NCI-H510A (cell line): ENCODE measurements at places on chromosomes 12 and 14.

GRCh38 chr14:93011141-93011529, 88.2 kb downstream of the CHGA start:
- DNase-seq, result no peak

DNA sequence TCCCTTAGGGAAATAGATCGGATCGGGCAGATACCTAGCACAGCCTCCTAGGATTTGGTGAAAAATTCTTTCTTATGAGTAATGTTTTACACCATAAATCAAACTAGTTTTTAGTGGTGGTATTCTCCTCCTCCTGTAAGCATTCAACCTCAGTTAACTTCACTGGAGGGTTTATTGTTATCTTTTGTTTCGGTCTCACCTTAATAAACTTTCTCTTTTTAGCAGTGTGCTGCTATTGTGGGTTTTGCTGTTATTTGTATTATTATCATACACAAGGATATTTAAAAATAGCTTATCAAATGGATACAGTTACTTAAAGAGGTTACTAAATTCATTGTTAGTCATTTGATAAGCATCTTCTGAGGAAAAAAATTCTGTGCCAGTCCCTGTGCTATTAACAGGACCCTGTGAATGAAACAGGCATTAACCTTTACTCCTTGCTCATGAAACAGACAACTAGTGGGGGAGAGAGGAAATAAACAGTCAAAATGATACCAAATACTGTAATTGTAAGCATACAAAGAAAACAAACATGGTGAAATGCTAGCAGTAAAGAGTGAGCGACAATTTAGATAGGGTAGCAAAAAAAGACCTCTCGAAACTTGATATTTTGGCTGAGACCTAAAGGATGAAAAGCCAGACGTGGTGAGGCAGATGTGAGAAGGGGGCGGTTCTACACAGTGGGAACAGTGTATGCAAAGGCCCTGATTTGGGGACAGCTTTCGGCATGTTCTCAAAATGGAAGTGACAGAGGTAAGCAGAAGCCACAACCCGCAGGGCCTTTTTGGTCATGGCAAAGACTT, 178.7 kb upstream of the SOX5 start:
- DNase-seq, result no peak

GRCh38 chr12:24778486-24779304, 170.2 kb downstream of the BCAT1 start:
- no peak for DNase-seq

DNA sequence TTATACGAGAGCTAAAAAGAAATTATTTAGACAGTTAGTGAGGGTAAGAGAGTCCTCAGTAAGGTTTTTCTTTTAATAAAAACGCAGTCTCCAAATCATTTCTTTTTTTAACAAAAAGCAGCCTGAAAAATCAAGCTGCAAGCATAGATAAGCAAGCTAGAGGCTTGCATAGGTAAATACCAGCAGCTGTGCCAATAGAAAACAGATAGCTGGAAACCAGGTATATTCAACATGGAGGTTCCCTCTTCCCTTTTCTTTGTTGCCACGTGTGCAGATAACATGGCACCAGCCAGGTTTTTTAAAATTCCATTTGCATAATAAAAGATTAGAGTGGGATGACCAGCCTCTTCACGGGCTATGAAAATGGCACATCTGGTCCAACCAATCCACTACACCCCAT, 6.1 kb upstream of the PRKAB1 start:
- no peak for DNase-seq

- no peak for DNase-seq
Measured at GRCh38 chr12:117724543-117724942, 244.2 kb downstream of the KSR2 start.

DNA sequence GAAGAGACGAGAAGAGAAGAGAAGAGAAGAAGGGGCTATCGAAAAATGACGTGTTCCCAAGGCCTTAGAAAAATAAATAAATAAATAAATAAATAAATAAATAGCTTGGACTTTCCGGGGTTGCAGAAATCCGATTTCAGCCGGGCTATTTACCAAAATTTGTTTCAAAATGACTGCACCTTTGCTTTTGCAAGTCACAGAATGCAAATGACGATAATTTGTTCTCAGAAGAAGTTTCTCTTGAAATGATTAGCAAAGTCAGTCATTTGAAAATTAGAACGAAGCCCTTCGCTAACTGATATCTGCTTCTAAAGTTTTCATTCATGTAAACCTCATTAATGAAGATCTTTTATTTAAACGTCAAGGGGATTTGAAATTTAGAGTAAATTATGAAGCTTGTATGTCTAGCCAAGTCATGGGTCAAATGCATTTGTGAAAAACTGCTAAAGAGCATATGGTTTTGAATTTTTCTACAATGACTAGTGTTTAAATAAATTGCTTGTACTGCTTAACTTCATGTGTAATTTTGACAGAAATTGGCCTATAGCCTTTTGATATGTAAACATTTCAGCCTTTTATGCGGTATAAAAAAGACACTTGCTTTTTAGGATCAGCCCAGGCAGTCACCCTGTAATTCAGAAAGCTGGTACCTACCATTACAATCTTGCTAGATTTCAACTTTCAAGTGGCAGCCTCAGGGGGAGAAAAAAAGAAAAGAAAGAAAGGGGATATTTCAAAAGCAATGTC, 4.6 kb upstream of the GSC start:
- DNase-seq, result no peak

- peak; percentile 16 for DNase-seq
Measured at GRCh38 chr12:104187446-104188155, 28.0 kb upstream of the TXNRD1 start.

DNA sequence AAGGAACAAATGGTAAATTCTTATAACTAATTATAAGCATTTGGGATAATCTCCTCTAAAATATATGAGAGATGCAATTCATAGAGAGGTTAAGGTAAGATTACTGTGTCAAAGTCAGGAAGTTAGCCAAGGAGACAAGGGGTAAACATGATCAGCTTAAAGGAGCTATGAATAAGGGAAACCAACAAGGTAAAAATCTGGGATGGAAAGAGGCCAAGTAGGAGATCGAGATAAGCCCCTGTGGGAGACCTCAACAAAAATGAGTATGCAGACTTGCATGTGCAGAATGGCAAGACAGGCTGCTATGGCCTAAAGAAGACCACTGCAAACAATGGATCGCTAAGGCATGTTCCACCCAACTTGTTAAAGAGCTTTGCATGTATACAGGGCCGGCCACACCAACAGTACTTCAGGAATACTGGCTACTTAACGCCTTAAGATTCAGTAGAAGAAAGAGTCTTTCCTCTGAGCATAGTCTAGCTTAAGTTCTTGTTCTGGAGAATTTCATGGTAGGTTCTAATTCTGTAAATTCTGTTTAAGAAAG, 738.6 kb downstream of the GALC start:
- DNase-seq, result no peak

- no peak for DNase-seq
Measured at GRCh38 chr14:105519946-105520698, 6.3 kb upstream of the TMEM121 start.

- DNase-seq, result no peak
Measured at GRCh38 chr14:71856199-71856919, 75.9 kb upstream of the RGS6 start.

GRCh38 chr14:104578321-104578720, 1.2 kb upstream of the C14orf180 start:
- DNase-seq, result no peak

DNA sequence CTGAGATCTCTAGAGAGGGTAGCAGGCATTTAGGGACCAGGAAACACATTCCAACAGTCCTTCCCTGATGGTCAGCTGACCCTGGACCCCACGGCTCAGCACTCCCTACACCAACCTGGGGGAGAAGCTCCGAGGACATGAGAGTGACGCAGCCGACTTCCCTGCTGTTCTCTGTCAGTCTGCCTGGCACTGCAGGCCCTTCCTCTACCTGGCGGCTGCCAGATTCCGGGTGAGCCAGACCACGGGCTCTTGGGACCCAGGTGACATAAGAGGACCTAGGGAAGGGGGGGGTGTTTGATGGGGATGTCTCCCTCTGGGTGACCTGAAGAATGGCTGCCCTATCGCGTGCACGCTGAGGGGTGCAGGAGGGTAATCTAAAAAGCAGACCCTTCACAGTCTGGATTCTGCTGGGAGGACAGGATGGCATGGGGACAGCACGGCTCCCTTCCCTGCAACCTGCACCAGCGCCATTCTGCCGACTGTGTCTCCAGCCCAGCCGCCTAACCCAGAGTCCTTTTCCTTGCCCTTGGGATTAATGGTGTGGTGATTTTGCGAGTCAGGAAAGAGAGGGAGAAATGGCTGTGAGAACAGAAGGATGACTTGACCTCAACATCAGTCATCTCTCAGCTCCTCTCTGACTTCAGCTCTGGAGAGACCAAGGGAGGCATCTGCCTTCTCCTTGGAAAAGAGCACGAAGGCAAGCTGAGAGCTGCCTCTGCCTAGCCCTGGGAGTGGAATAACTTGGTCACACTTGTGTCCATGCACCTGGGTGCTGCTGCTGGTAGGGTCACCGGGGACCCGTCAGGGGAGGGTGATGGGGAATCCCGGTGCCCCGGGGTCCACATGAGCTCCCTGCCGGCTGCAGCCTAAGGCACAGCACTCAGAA, 158.5 kb downstream of the CALM1 start:
- no peak for DNase-seq

DNA sequence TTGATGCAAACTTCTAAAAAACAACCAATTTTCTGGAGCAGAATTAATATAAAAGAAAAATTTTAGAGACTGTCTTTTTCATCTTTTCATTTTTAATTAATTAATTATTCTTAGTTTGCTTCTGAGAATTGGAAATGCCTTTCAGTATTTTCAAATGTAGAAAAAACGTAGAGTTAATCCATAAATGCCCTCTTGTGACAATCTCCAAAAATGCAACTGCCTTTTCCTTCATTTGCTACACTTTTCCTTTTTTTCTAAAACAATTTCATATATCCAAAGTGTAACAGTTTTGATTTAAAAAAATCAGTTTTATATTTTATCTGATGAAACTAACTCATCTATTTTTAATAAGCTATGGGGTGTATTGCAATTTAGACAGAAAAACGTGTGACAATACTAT, 409.3 kb downstream of the PRKD1 start:
- no peak for DNase-seq

DNA sequence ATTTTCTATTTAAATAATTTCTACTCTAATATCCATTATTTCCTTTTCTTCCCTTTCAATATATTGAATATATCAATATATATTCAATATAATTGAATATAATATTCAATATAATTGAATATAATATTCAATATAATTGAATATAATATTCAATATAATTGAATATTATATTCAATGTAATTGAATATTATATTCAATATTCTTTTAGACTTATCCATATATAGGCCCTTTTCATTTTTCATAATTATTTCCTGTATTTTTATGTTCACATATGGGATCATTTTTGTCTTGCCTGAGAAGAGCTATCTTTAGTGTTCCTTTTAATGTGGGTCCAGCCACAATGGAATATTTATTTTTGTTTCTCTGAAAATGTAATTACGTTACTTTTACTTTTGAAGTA, 88.9 kb upstream of the ESRRB start:
- DNase-seq, result no peak

- no peak for DNase-seq
Measured at GRCh38 chr14:95173518-95173917, 16.2 kb upstream of the DICER1 start.

- DNase-seq, result no peak
Measured at GRCh38 chr12:100450735-100451134, 22.9 kb upstream of the NR1H4 start.

GRCh38 chr12:563250-563781, 99.9 kb downstream of the NINJ2 start:
- no peak for DNase-seq

- DNase-seq, result no peak
Measured at GRCh38 chr14:20652996-20653975, 11.8 kb upstream of the OR6S1 start.

- DNase-seq, result no peak
Measured at GRCh38 chr14:38743966-38744584, 359.0 kb downstream of the SEC23A start.

DNA sequence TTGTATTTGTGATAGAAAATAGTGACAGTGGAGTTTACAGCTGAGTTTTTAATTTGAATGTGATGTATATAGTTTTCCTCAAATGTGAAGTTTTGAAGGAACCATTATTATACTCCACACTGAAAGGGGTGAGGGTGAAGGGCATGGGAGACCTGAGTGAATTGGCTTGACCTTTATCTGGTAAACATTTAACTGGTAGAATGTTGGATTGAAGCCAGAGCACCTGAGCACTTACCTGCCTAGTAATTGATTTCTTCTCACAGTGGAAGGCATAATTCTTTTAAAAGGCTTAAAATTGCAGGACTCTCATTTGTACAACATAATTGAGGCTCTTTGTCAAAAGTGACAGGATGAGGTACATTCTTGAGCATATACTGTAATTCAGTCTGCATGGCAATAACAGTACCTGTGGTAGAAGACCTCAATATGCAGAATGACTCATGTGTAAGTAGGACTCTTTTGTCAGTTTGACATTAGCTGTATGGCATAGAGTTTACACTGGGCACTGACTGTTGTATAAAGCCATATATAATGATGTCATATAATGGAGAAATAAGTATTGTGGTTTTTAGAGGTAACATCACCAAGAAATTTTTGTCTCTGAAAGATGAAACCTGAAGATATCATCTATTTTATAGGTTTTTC, 309.6 kb downstream of the TMTC2 start:
- no peak for DNase-seq

DNA sequence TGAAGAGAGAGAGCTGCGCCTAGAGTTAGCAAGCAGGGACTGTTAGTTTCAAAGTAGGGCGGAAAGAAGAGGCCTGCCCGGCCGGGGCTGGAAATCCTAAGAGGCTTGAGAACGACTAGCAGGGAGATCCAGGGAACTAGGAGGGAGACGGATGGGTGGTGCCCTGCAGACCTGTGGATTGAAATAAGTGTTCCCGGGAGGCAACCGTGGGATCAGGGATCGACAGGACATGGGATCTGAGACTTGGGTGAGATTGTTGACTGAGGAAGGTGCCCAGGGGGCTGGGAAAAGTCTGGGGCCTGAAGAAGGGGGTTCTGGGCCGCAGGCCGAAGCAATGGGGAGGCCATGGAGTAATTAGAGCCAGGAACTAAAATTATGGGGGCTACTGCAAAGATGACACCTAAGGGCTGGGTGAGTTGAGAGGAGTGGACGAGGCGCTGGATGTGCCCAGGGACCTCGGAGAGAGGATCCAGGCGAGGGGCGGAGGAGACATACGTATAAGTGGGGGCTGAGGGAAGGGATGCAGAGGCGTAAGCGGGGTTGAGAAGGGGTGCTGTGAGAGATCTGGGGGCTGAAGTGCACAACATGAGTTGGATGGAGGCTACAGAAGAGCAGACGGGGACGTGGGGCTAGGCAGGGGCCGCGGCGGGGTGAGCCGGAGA, 635 bp downstream of the LTA4H start:
- peak; percentile 6 for DNase-seq

GRCh38 chr14:79395061-79395460, 816.2 kb downstream of the DIO2 start:
- no peak for DNase-seq

DNA sequence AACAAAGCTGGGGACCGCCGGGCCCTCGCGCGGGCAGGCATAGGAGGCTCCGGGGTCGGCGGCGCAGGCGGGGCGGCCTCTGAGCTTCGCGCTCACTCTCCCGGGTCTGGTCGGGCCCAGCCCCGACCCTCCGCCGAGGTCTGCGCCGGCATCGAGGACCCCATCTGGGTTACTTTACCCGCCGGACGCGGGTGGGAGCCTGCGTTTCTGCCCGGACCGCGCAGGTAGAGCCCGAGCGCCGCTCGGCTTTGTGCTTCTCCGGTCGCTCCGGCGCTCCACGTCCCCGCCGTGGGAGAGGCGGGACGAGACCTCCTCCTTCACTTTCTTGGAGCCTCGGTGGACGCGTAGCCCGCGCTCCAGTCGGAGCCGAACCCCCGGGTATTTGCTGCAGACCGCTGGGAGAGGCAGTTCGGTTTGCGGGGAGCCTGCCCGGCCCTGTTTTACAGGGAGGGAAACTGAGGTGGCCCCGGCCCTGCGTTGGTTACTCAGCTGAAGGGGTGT, 63.2 kb downstream of the FBXL14 start:
- no peak for DNase-seq
